ENCODE measurements at places on chromosomes 7 and 10. TPM values are rescaled to one million over a fixed set of nuclear protein-coding genes. Genes with fewer than 3 reads are reported as not detected.

DNA sequence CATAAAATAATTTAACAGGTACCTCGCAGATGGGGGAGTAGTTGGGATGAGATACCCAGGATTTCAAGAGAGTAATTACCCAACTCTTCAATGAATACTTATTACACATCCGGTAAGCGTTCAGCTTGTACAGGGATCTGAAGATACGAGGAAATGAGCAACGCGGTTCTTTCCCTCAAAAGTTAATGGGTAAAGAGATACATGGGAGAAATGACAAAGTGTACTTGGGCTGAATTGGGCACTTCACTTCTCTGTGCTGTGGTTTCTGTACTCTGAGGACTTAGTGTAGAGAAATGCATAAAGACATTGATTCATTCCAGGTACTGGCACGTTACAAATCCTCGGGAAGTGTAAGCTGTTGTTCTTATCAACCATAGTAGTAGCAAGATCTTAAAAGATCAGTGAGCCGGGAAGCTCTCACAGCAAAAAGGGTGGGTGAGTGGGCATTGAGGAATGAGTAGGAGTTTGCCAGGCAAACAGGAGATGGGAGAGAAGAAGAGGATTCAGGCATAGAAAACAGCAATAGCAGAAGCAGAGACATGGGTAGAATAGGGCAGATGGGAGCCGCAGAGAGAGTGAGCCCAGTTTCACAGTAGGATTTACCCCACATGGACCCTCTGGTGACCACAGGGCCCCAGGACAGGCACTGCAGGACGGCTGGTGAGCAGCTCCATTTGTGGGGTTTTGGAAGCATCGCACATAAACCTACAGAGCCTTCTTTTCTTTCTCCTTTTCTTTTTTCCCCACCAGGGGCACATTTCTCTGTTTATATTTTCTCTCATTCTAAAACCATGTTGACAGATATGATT, 304.3 kb upstream of the PITRM1 start:
- DNase-seq = no peak

DNA sequence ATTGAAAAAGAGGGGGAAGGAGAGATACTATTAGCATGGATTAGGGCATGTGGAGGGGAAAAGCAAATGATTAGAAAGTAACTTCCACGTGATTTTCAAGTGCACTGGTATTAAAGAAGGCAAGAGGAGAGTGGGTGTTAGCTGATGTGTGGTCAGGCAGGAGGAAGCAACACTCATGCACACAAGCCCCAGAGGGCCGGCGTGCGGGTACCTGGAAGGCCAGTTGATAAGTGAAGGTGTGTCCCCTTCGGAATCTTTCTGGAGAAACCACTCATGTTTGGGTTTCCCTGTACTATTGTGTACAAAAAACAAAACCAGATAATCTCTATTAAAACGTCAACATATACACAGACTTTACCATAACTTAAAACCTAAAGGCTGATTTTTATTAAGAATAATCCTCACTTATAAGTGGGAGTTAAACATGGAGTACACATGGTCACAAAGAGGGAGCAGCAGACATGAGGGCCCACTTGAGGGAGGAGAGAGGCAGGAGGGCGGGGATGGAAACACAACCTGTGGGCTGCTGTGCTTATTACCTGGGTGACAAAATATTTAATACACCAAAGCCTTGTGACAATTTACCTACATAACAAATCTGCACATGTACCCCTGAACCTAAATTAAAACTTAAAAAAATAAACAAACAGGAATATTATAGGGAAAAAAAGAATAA, 98.9 kb downstream of the SVIL start:
- DNase-seq = no peak

GRCh38 chr7:594212-594913, 74.7 kb upstream of the PDGFA start:
- DNase-seq = no peak

DNA sequence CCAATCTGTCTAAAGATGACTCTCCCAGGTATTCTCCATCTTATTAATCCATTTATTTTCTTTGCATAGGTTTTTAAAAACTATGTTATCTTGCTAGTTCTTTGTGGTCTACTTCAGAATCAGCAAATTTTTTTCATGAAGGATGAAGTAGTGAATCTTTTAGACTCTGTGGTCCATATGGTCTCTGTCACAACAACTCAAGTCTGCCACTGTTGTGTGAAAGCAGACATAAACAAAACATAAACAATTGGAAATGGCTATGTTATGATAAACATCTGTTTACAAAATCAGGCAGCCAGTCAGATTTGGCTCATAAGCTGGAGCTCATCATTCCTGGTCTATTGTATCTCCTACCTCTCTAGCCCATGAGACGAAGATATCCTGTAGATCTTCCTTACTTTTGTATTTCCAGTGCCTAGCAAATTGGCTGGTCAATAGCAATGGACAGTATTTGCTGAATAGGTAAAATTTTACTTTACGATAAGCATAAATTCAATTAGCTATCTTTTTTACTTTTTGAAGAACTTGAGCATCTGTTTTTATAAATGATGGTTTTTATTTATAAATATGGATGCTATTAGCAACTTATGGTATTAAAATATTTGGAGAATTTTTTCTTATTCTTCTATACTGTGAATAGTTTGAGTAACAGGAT, 104.6 kb upstream of the SGCE start:
- no peak for DNase-seq

- no peak for DNase-seq
These were observed 163.7 kb downstream of the AGMO start for GRCh38 chr7:15397922-15398760.

DNA sequence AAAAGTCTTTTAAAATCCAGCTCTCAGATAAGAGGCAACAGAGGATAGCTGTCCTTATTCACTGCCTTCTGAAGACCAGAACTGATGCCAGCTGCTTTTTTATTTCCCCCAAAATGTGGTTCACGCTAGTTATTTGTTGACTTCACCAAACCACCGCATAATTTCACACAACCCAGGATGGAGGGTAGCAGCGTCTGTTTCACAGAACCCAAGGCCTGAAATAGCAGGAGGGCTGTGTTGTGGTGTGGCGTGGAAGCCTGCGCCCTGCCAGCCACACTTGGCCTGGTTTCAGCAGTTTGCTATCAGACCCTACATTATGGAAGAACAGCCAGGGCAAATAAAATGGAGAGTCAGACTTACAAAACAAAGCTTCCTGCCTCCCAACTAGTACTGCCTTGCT, 155.4 kb downstream of the DYNC1I1 start:
- DNase-seq = no peak

GRCh38 chr10:10613656-10614244, 403.9 kb upstream of the CELF2 start:
- DNase-seq = no peak

DNA sequence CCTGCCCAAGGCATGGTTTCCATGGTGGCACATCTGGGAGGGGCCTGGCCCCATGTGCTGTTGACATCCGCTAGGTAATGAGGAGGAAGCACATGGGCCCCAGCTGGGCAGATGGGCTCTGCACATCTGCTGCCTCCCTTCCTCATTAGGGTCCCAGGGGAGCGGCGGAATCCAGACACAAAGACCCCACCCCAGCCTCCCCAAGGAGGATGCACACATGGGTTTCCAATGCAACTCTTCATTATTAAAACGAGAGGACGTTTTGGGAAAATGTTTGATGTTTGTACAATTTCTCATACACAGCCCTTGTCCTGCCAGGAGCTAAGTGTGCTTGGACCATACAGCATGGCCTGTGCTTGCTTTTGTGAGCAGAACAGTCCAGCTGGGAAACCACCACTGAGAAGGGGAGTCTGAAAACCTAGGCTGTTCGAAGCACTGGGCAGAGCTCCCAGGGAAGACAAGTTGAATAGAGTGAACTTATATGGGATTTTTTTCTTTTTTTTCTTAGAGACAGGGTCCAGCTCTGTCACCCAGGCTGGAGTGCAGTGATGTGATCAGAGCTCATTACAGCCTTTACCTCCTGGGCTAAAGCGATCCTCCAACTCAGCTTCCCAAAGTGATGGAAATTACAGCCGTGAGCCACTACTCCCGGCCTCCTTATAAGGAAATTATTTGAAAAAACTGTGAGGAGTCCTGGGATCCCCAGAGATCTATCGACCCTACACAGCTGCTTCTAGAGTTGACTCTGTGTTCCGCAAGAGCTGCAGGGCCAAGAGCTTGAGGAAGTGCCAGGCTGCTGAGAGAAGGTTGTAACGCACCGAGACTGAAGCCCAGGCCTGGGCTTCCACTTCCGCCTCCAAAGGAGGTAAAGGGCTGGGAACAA, 23.4 kb downstream of the FAM107B start:
- peak; percentile 27 for DNase-seq

GRCh38 chr7:463362-463781, 56.3 kb downstream of the PDGFA start:
- DNase-seq = no peak

GRCh38 chr7:54837168-54837567, 78.2 kb upstream of the SEC61G start:
- DNase-seq = no peak

- no peak for DNase-seq
These were observed 25.5 kb downstream of the VOPP1 start for GRCh38 chr7:55546814-55547213.

GRCh38 chr7:153696242-153696641, 356.0 kb upstream of the DPP6 start:
- DNase-seq = no peak

- DNase-seq = no peak
These were observed 12.7 kb downstream of the LRRC18 start for GRCh38 chr10:48926764-48927540.

- no peak for DNase-seq
These were observed 300.7 kb upstream of the NEBL start for GRCh38 chr10:21197838-21198237.

- no peak for DNase-seq
These were observed 50.4 kb downstream of the VTI1A start for GRCh38 chr10:112497347-112497950.

DNA sequence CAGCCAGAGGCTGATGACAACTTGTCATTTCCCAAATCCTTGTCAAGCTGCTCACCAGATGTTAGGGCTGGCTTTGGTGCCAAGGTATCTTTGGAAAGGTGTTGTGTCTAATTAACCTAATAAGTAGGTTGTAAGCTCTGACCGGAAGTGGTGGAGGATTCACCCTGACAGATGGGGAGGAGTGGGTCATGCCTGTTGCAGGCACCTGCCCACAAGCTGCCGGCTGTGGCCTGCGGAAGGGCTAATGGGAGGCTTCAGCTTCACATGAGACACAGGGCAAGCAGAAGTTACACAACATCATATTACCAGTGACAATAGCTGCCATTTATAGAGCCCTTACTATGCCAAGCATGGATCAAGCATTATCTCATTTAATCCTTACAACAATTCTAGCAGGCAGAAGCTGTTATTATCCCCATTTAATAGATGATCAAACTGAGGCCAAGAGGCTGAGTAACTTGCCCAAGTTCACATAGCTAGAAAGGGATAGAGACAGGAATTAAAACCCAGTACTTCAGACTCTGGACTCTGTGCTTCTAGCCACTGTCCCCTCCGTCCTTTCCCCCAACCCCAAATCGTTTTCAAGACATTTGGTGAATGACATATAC, 63.1 kb upstream of the DUSP5 start:
- no peak for DNase-seq

- DNase-seq = no peak
These were observed 163.7 kb downstream of the CDC14C start for GRCh38 chr7:49088017-49088416.

- DNase-seq = no peak
These were observed 574.6 kb downstream of the GRID1 start for GRCh38 chr10:85791818-85792532.

DNA sequence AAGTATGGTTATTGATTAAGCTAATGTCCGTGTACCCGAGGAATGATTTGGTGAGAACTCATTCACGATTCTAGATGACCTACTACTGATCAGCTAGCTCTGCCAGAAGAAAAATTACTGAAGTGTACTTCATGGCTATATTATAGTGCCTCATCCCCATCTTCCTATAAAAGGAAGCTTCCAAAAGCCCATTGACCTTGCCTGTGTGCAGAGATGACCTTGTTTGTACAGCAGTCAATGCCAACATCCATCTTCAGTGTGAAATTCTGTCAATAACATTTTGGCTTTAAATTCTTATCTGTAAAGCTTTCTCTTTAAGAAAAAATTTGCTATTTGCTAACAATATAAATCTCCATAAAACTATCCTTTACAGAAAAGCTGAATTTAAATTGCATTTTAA, 315.7 kb downstream of the THSD7A start:
- DNase-seq = no peak

DNA sequence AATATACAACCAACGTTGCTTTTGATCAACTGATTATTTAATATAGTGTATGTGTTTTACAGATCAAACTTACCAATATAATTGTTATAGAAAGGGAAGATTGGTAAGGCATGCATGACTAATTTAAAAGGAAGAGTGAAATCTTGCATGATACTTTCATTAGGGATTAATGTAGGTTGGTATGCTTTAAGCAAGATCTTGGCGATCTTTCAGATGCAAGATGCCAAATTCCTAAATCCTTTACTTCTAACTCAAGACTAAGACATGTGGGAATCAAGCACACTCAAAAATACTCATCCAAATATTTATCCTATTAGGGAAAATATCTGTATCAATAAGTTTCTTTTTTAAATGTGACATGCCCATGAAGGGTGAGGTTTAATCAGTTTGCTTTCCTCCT, 321.4 kb upstream of the MEOX2 start:
- no peak for DNase-seq

GRCh38 chr7:44400033-44400511, 74.7 kb upstream of the CAMK2B start:
- DNase-seq = no peak

DNA sequence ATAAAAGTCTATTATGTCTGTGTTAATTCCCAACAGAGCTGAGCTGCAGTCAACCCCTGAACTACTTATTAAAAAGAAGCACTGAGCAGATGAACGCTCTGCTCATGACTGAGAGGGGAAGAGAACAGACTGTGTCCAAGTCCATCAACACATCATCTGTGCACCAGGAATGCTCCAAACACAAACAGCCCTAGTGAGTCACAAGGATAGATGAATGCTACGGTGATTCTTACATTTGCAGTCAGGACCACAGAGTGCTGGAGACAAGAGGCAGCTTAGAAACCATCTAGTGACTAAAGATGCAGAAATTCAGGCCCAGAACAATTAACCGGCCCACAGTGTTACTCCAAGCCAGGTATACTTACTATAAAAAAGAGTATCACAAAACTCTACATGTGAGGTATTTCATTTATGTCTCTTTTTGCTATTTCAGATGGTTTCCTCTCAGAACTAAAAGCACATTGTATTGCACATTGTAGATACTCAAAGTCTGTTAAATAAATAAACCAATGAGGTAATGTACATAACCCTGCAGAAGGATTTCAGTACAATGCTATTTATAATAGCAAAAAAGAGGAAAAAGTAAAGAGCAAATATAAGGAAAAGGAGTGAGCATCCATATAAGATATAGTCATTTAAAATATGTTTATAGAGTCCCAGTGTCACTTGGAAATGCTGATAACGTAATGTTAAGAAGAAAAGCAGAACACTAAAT, 159.2 kb downstream of the KCNMA1 start:
- DNase-seq = no peak

RHBDD2 gene
- total RNA-seq = 38.2 TPM

LIPN gene
- 2.2 TPM for total RNA-seq

PTEN gene
- 59.7 TPM for total RNA-seq

PRR15 gene
- total RNA-seq = 0.56 TPM

ATE1 gene
- total RNA-seq = 15.5 TPM

COL13A1 gene
- not detected for total RNA-seq

CALHM1 gene
- not detected for total RNA-seq

BAIAP2L1 gene
- 16.5 TPM for total RNA-seq

GPR158 gene
- total RNA-seq = not detected
